HAP-1 (cell line): ENCODE measurements at places on chromosomes 11 and 22.

DNA sequence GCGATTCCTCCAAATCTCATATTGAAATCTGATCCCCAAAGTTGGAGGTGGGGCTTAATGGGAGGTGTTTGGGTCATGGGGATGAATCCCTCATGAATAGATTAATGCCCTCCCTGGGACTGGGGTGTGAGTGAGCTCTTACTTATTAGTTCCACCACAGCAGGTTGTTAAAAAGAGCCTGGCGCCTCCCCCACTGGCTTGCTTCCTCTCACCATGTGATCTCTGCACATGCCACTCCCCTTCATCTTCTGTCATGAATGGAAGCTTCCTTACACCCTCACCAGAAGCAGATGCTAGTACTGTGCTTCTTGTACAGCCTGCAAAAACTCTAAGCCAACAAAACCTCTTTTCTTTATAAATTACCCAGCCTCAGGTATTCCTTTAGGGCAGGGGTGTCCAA lies 8.8 kb downstream of the RRAS2 start:
- DNase-seq, result no peak

GRCh38 chr11:115598257-115598901 lies 94.2 kb upstream of the CADM1 start:
- DNase-seq, result no peak

DNA sequence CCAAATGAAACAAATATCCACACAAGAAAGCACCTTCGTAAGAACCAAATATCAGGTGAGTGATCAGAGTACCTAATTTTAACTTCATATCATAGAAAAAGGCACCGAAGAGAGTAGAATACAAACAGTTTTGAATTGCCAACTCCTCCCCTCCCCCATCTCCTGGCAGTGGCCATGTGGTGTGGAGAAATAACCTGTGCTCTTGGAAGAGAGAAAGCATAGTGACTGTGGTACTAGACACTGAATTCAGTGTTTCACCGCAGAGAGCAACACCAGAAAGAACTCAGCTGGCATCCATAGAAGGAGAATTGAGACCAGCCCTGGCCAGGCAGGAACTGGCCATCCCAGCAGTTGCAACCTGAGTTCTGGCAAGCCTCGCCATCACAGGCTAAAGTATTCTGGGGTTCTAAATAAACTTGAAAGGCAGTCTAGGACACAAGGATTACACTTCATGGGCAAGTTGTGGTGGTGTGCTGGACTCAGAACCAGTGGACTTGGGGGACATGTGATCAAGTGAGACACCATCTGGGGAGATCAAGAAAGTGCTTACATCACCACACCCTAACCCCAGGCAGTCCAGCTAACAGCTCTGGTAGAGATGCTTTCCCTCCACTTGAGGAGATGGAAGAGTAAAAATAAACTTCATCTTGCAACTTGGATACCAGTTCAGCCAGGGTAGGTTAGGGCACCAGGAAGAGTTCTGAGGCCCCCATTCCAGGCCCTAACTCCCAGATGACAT lies 1003.2 kb downstream of the NTM start:
- DNase-seq, result no peak

GRCh38 chr11:65851811-65852507 lies 6.0 kb downstream of the CFL1 start:
- no peak for DNase-seq

DNA sequence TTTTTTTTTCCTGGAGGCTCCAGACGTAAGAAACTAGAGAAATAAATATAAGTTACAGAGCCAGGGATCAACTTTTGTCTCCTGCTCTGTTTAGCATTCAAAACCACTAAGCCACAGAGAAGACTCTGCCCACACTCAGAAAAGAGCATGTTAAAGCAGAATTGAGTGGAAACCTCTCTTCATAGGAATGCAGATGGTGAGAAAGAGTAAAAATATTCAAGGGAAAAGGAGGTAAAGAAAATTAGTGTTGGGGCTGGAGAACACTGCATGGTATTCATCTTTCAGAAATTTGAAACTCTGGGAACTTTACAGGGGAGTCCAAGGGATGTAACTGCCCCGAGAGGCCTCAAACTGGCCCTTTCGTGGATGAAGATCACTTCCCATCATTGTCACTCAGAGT lies 65.1 kb downstream of the CLMP start:
- DNase-seq, result no peak
